ENCODE measurements at places on chromosomes 7 and 10.

DNA sequence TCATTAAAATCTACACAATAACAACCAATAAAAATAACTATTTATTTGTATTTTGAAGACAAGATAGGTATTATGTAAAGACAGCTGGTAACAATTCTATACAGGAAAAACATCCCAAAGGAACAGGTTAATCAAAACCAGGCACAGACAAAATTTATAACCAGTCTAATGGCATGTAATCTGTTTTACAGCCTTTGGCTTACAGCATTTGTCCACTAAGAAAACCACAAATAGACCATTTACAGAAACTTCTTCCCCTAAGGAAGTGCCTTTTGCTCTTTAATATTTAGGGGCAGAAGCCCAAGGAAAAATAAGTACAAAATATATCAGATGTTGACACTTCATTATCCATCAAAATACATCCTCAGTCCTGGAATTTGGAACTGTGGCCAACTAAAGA lies 65.0 kb downstream of the SVIL start:
- no peak for DNase-seq

GRCh38 chr7:128352153-128352537 lies 8.4 kb upstream of the RBM28 start:
- DNase-seq, result no peak

GRCh38 chr7:5797716-5798115 lies 16.3 kb upstream of the RNF216 start:
- DNase-seq, result no peak

- DNase-seq, result no peak
Measured at GRCh38 chr7:87615197-87615596, 13.0 kb upstream of the RUNDC3B start.

DNA sequence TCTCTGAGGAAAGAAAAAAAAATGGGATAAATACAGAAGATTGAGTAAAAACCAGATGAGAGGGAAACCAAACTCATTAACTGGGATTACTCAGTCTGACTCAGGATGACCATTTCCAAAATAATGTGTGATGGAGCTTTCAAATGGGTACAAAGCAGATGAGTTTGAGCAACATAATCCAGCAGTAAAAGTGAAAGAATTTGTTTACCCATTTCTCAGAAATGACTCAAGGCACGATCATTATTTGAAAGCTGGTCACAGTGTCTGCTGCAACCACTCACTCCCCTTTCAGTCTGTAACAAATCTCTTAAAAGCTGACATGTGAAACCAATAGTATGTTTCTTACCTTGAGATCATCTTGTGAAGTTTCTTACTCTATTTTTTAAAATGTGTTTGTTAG lies 104.7 kb upstream of the KLF14 start:
- DNase-seq, result no peak

DNA sequence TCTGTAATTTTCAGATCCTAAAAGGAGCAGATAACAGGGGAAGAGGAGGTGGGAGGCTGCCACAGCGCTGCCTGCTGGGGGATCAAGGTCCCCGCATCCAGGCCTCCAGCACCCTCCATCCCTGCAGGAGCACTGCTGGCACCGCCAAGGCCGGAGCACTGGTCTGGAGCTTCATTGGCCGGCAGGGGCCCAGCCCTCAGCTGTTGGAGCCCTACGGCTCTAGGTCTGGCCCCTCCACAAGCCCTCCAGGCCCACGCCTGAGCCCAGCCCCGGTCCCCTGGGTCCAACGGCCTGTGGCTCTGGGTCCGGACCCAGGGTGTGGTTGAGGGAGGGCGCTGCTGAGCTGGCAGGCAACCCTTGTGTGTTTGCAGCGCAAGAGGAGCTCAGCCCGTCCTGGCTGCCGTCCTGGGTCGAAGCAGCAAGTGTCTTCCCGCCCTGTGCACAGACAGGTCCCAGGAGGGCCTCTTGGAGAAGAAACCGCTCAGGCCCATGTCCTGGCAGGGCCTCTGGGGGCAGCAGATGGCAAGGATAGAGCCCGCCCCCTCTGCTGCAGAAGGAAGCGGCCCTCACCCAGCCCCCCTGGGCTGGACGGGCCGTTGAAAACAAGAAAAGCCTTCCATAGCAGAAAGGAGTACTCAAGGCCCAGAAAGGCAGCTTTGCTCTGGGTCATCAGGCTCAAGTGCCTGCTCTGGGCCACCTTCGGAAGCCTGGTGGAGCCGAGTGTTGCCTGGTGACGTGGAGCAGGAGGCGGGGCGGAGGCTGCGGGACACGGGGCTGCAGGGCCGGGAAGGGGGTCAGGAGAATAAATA lies 54.3 kb upstream of the TNRC18 start:
- DNase-seq, result no peak

DNA sequence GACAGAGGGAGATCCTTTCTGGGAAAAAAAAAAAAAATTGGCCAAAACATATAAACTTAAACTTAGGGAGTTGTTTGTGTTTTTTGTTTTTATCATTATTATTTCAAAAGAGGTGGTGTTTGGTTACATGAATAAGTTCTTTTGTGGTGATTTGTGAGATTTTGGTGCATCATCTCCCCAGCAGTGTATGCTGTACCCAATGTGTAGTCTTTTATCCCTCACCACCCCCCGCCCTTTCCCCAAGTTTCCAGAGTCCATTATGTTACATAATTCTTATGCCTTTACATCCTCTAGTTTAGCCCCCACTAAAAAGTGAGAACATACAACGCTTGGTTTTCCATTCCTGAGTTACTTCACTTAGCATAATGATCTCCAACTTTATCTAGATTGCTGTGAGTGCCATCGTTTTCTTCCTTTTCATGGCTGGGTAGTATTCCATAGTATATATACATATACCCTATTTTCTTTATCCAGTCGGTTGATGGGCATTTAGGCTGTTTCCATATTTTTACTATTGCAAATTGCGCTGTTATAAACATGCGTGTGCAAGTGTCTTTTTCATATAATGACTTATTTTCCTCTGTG lies 148.1 kb upstream of the ZNF92 start:
- no peak for DNase-seq

DNA sequence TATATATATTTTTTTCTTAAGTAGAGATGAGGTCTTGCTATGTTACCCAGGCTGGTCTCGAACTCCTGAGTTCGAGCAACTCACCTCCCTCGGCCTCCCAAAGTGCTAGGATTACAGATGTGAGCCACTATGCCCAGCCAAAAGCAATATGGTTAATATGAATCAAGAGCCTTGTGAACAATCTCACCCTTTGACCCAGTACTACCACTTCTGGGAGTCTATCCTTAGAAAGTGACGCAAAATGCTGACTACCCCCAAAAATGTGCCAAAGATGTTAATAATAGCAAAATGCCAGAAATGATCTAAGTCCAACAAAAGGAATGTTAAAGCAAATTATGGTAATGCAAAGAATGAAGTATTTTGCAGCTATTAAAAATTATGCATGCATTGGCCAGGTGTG lies 44.3 kb downstream of the HOXA1 start:
- no peak for DNase-seq

DNA sequence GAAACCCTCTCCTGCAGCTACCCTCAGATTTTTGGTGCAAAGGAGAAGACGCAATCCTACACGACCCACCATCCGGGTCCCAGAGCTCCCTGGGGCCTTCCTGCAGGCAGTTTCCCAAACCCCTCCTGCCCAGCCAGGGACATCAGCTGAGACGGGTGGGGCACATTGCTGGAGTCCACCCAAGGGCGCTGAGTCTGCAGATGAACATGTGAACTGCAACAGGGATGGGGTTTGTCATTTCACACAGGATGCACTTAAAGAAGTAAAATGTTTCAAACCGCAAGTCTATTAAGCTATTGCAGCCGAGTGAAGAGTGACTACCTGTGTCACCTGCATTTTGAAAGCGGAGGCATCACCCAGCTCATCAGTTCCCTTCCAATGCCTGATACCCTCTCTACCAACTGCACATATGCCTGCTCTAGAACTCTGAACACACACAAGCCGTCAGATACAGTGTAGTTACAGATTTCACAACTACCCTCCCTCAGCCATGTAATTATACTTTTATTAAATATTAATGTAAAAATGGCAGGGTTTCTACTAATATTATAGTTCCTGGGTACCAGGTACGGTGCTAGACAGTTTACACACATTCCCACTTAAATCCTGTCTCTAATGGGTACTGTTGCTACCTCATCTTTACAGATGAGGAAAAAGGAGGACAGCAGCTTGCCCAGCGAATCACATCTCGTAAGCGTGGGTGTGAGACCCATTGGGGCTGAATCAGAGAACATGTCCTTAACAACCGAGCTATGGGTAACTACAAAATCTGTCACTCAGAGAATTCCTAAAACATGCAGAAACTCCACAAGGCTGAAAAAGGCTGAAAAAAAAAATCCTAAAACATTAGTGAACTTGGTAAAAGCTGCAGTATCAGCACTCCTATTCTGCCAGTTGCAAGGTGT lies 71.2 kb downstream of the GRB10 start:
- no peak for DNase-seq

DNA sequence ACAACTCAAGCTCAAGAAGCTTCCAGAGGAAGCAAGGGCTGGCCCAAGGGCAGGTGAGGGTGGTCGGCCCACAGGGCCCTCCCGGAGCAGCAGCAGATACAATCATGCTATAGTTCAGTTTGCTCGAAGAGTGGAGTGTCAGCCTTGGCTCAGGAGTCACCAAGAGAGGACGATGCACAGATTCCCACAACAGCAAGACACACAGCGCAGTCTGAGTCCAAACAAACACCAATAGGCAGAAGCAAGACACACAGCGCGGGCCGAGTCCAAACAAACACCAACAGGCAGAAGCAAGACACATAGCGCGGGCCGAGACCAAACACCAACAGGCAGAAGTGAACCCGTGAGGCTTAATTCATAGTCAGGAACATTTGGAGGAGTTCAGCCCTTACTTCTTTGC lies 138.4 kb downstream of the PTPRN2 start:
- no peak for DNase-seq

DNA sequence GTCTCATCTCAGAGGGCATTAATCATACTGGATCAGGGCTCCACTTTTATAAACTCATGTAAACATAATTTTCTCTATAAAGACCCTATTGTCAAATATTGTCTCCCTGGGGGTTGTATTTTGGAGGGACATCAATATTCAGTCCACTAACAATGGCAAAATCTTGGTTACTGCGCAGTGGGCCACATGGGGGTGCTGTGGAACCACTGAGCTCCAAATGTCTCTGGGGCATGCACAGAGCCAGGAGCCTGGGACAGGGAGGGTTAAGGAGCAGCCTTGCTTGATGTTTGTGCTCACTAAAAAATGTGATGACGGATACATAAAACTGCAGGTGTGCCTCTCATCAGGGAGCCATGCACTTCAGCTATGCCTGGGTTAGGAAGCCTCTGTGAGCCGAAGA lies 62.1 kb upstream of the PRSS58 start:
- no peak for DNase-seq

- DNase-seq, result no peak
Measured at GRCh38 chr10:18501629-18502028, 149.8 kb downstream of the NSUN6 start.

GRCh38 chr7:26590709-26591108 lies 273.7 kb downstream of the SKAP2 start:
- DNase-seq, result no peak

GRCh38 chr10:44010873-44011602 lies 362.4 kb upstream of the ZNF32 start:
- DNase-seq, result no peak

DNA sequence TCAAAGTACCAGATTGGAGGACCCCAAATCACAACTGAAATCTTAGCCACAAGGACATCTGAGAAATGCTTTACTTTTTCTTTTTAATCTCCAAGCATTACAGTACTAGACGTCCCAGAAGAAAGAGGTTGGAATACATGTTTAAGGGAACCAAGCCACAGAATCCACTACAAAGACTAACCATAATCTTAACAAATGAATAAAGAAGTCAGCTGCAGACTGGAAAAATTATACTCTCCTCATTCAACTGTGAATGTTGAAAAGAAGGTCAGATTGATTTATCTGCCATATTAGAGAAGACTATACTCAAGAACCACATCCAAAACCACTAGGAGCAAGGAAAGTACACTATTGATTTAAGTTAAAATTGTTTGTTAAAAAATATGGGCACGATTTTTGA lies 102.1 kb upstream of the ABCB5 start:
- no peak for DNase-seq

DNA sequence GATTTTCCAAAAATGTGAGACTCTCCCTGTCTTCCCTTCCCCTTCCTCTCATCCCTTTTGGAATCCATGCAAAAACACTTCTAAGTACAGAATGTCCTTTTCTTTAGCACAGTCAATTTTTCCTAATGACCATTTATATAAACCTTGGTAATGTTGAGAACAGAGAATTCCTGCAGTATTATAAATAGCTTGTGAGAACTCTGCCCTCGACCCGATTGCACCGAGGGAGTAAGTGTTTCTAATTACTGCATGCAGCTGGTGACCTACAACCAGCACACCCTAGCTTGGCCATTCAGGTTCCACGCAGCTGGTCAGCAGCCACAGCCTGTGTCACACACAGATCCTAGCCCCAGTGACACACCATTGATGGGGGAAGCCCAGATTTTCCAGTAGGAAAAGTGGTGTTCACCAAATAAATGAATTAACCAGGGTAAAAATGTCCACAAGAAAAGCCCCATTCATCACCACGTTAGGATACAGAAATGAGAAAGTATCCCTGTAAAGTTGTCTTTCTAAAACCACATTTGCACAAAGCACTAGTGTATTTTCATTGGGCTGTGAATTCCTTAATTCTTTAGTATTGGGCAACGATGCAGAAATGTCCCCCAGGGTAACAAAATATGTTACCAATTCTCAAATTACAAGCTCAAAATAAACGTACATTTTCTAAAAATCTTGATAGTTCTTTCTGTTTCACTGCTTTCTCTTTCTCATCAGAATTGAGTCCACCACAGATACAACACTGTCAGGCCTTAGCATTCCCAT lies 499.0 kb upstream of the KLF6 start:
- DNase-seq, result no peak

DNA sequence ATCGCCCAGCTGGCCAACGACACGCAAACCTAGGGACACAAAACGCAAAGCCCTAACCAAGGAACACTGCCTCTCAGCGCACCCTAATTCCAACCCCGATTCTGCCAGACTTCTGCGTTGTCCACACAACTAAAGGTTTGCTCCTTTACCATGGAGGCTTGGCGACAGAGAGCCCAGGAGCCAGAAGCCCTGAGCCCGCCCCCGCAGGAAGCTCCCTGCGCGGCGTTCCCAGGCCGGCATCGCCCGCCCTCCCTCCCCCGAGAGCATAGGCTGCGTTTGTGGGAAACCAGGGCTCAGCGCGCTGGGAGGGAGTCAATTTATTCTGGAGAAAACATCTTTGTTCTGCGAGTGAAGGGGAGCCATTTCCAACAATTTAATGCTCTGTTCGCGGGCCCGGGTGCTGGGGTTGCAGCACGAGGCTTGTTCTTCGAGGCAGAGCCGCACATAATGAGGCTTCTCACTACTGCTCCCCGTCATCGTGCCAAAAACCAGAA lies 103.9 kb downstream of the GRID1 start:
- no peak for DNase-seq

GRCh38 chr10:125104559-125104958 lies 55.8 kb downstream of the CTBP2 start:
- DNase-seq, result no peak

- DNase-seq, result no peak
Measured at GRCh38 chr10:96041146-96041545, 2.2 kb upstream of the CCNJ start.

GRCh38 chr10:126798649-126799048 lies 106.6 kb upstream of the DOCK1 start:
- no peak for DNase-seq
